Left renal cortex interstitium (tissue), 4 donors: ENCODE measurements at places on chromosomes 6 and 20. TPM values are rescaled to one million over a fixed set of nuclear protein-coding genes. Genes with fewer than 3 reads are reported as not detected.

The TOX2 gene
- polyA plus RNA-seq = 4.9 TPM

The ECT2L gene
- 0.32 TPM for polyA plus RNA-seq

GRCh38 chr6:170545405-170545804 lies 7.7 kb downstream of the PSMB1 start:
- no peak for DNase-seq

DNA sequence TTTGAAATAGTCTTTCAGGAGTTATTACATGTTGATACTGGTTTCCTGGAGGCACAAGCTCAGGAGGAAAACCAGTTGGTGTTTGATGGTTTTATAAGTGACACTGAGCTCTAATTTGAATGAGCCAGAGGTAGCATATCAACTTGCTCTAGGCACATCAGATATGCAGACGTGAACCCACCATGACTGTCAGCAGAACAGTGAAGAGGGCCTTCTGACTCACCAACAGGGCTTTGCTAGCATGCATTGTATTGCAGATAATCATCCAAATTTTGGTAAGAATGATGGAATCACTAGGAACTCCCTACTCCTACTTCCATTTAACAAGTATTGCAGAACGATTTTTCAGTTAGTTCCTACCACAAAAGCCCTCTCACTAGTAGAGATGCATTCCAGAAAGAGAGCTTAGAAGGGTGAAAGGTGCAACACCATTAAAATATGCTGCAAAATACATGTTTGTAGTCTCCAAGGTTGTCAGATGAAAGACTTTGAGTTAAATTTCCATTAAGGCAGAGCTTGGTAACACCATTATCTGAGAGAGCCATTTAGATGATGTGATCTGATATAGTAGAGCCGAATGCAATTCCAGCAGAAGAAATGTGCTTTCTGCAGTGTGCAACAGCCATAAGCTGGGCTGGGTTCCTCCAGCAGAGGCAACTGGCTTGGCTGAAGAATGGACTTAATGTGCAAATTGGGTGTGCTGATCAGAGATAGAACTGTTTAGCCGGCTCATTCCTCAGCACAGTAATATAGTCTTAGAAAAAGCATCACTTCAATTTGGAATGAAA lies 968.7 kb upstream of the ADGRB3 start:
- DNase-seq = no peak

GRCh38 chr6:97128507-97128906 lies 154.5 kb downstream of the MMS22L start:
- no peak for DNase-seq

- DNase-seq = no peak
Measured at GRCh38 chr6:119346936-119347335, 2.6 kb downstream of the MAN1A1 start.
